ENCODE measurements at places on chromosomes 11 and 22.

DNA sequence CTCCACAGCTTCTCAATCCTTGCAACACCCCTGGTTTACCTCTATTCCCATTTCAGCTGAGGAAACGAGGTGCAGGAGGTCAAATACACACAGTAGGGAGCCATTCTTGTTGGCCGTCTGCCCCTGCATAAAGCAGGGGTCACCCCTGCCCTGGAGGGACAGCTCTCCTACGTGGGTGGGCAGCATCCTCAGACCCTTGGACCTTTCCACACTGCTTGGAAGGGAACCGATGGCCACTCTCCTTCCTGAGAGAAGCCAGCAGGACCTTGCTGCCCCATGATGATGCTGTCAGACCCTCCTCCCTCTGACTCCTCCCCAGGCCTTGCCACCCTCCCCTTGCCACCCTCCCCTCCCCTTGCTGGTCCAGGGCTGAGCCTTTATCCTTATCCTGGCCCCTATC, 121.1 kb upstream of the SYT13 start:
- no peak for DNase-seq

DNA sequence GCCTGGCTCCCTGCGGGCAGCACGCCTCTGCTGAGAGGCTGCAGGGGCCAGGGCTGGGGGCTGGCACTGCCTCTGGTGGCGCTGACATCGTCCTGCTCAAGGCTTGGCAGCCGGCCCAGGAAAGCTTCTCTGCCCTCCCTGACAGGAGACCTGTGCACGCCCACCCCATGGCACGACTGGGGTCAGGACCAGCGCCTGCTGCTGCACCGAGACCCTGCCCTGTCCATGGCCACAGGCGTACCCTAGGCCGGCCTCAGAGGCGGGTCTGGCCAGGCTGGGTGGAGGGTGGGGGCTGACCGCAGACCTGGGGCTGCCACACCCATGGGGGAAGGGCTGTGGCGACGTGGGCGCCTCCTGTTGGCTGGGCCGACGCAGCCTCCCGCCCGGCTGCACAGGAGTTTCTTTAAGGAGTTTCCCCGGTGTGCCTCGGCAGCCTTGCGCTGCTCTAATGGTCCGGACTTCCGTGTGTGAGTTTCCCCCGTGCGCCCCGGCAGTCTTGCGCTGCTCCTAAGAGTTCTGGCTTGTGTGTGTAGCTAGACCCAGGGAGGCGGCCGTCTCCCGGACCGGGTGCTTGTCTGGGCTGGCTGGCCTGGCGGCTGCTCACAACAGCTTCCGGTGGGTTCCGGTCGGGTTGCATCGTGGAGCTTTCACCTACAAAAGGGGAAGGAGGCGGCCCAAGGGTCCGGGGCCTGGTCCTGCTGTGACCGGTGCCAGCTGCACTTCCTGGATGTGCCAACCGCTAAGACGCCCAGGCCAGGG, 4.6 kb downstream of the TRABD start:
- DNase-seq: peak; percentile 93

GRCh38 chr11:7518811-7519562, 5.2 kb downstream of the PPFIBP2 start:
- DNase-seq: no peak

DNA sequence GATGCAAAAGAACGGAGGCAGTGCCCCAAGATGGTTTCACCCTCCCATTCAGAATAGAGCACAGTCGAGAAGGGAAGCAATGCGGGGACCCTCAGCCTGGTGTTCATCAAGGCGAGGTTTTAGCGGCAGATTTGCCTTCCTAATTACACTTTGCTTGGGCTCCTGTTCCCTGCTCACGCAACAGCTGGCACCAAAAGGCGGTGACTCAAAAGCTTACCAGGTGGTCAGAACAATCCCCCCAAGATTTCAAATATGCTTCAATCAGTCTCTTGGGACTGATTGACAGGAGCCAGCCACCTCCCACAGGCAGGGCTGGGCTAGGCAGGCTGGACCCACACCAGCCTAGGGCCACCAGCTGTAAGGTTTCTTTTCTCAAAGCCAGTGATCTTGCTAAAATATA, 14.2 kb downstream of the IGSF9B start:
- DNase-seq: no peak

GRCh38 chr11:11472106-11472505, 119.1 kb upstream of the CSNK2A3 start:
- DNase-seq: no peak

- no peak for DNase-seq
Observed at GRCh38 chr11:32148895-32149294, 58.0 kb downstream of the RCN1 start.

DNA sequence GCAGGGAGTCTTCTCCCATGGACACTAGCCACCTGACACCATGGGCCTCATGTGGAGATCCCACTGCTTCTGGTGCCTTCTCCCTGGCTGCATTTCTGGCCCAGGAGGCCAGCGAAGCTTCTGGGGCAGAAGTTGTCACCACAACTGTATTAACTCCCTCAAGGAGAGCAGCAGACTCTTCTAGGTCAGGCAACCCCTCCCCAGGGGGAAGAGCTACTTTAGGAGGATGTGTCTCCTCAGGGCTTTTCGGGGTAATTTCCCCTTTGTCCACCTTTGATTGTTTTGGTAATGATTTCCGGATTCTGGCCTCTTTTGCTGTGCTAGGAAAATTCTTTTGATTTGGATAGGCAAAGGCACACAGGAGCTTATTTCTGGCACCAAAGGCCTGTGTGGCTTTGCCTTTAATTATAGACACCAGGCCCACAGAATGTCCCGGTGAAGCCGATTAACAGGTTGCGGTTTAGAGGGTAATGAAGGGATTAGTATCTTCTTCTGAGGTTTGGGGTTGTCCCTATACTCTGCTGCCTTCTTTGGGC, 8.9 kb upstream of the UCP2 start:
- no peak for DNase-seq

DNA sequence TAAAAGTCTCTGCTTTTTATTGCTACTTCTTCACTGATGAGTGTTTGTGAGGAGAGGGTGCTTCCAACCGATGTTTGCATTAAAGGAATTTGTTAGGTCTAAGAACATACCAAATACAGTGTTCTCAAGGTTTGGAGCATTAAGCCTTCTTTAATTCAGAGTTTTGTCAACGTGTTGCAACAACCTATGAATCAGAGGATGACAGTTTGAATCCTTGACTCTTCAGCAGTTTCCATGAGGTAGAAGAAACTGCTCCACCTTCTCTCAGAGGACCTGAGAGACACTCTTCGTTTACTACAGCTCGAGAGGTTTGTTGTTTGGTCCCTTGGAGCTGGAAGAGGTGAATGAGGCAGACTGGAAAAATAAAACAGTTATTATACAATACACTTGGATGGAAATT, 55.7 kb downstream of the NCAM1 start:
- no peak for DNase-seq

GRCh38 chr22:17978027-17978426, 46.3 kb downstream of the MICAL3 start:
- DNase-seq: no peak

GRCh38 chr11:6565988-6566703, 37.3 kb downstream of the RRP8 start:
- no peak for DNase-seq

DNA sequence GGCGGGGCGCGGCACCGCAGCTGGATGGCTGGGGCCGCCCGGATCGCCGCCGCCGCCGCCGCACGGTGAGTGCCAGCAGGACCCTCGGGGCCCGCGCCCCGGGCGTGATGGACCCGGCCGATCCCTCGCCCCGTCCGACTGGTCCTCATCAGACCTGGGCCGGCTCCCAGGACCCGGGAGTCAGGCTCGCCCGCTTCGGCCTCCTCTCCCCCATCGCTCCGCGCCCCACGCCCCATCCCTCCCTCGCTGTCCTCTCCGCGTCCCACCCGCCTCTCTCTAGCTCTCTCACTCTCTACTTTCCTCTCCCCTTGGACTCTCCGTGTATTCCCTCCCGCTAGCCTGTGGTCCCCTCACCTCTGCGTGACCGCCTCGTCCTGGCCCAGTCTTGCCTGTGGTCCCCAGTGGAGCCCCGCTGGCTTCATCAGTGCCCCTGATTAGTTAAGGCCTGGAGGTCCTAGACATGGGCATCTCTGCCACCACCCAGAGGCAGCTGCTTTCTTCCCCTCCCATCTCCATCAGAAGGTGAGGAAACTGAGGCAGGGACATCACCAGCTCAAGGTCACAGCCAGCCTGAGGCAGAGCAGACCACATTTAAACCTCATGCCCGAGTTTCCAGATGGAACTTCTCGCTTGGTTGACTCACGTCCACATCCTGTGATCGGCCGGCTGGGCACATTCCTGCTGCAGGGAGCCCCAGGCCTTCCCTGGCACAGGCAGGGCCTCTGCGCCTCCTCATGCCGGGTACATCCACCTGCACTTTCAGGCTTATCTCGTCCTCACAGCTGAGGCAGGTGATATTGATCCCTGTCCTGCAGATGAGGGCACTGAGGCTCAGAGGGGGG, 429 bp downstream of the SLC39A13 start:
- no peak for DNase-seq

GRCh38 chr11:60977224-60977623, 5.7 kb downstream of the CD6 start:
- DNase-seq: no peak

DNA sequence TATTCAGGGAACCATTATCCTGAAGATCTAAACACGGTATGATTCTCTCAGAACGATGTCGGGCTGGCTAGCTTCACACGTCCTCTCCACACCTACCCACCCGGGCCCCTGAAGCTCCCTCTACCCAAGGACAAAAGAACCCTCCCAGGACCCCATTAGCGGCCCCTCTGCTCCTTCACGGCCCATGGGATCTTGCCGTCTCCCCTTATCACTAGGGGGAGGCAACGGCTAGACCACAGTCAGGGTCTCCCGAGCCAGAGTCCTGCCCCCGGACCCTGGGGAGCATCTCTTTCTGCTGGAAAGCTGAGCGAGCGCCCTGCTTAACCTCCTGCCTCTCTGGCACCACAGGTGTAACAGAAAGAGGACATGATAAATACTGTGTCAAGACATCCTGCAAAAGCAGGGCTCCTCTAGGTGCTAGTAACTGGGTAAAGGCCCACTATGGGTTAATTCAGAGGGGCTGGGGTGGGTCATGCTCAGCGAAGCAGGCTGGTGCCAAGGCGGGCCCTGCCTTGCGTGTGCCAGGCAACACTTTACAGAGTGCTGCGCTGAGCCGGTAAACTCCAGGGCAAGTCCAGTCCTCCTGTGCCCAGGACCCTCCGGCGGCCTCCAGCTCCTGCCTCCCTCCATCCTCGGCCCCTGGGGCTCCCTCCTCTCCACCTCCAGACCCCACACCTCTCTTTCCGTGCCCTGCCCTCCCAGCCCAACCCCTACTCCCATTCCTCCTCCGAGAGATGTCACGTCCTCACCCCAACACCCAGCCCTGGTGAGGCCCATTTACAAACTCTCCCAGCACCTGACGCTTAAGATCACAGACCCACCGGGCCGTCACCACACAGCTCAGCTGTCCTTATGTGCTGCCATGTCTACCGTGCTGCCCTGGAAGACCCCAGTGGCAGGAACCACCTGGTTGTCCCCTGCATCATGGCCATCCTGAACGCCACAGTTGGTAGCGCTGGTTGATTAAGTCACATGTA, 3.0 kb downstream of the TOLLIP start:
- DNase-seq: no peak

- DNase-seq: peak; percentile 43
Observed at GRCh38 chr22:41976070-41976901, 7.0 kb downstream of the SEPTIN3 start.

DNA sequence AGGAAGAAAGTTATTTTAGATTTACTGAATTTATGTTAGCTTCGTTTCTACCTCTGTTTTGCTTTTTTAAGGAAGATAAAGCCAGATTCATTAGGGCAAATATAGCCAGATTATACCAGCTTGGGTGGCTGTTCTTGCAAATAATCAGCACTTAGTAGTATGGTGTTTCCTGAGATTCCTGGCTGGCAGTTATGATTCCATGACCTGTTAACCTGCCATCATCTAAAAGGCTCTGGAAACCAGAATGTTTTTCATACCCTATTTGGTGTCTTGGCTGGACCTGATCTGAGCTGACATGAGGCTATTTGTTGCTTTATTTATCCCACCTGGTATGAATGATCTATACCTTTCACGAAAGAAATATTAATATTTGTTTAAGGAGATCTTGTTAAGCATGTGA, 82.7 kb upstream of the HORMAD2 start:
- no peak for DNase-seq

GRCh38 chr22:46591930-46592329, 28.3 kb upstream of the GRAMD4 start:
- no peak for DNase-seq

DNA sequence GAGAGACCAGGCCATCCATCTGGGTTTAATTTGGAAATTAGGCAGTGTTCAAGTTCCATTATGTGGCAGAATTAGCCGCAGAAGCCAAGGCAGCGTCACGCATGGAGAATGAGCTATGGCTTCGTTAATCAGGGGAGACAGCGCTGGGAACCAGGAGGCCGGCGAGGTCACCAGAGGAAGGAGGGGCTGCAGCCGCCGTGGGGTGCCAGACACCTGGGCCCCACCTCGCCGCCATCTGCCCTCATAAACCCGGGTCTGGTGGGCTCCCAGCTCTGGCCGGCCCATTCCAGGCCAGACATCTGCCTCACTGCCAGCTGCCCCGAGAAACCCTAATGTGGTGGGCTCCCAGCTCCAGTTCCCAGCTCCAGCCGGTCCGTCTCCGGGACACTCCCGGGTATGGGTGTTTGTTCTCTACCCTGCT, 676.9 kb downstream of the BRD1 start:
- no peak for DNase-seq

GRCh38 chr11:85318573-85318972, 308.6 kb downstream of the DLG2 start:
- no peak for DNase-seq

- no peak for DNase-seq
Observed at GRCh38 chr11:27108809-27109208, 68.2 kb downstream of the BBOX1 start.

Measured in GM06990 (cell line).